ENCODE measurements at places on chromosomes 12 and 14.

DNA sequence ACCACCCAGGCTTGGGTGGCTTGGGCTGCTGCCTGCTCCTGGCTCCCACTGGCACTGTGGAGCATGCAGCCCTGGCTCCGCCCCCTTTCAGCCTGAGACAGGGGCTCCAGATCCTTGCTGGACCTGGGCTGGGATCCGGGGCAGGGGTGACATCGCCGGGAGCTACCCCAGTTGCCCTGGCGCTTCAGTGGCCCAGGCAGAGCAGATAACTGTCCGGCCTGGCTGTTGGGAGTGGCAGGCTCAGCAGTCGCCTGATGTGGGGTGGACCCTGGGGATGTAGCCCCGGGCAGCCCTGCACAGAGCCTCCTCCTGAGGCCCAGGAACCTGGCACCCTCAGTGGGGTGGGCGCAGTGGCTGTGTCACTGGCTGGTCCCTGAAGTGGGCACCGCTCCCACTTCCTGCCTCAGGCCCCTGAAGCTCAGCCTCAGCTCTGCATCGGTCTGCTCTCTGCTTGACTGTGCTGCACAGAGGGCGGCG lies 57.9 kb downstream of the FUT8 start:
- DNase-seq: no peak
- no peak overlapping the region for H3K4me3 ChIP-seq
- H3K4me1 ChIP-seq: no peaks in the 10 kb centered on the region
- no peak overlapping the region for H3K27ac ChIP-seq

DNA sequence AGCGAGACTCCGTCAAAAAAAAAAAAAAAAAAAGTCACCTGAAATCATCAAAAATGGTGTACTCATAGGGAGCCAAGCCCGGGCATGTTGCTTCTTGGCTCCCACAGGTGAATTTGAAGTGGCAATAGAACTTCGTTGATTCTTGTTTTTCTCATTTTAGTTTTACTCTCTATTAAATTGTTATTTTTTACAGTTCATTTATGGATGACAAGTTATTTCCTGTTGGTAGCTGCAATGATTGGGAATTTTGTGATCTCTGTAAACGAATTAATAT lies 1.3 kb downstream of the TM7SF3 start:
- no peaks in the 10 kb centered on the region for H3K27me3 ChIP-seq
- H3K36me3 ChIP-seq: no peaks in the 10 kb centered on the region
- H3K4me3 ChIP-seq: no peak overlapping the region
- H3K27ac ChIP-seq: no peak overlapping the region
- peaks cover 24% of the 10 kb centered on the region for H3K4me1 ChIP-seq
- no peak for DNase-seq

DNA sequence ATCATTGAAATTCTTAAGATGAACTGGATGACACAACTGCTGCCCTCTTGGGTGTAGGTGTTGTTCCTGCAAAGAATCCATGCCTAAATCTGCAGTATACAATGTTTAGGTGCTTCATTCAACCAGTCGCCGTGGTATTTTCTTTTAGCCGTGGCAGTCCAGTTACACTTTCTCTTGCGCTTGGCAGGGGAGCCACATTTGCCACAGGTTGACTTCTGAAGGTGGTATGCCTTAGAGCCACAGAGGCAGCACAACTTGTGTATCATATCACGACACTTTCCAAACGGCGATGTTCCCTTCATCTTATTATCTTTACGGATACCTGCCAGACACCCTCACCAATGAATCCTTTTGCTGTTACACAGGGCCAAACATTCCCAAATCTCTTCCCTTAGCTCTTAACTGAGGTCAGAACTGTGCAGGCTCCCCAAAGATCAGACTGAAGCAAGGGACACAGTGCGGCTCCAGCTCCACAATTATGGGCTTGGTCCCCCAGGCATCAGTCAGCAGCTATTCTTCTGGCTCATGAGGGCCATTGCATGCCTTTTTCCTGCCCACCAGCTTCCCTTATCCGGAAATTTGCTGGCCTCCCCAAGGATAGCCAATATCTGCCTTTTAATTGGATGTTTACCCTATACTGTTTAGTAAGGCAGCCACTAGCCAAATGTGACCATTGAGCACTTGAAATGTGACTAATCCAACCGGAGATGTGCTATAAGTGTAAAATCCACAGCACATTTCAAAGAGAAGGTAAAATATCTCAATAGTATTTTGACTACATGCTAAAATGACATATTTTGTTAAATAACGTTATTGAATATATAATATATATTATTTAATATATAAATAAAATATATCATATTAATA lies 50.7 kb downstream of the SENP1 start:
- H3K4me3 ChIP-seq: no peak overlapping the region
- no peak overlapping the region for H3K27ac ChIP-seq
- no peak for DNase-seq

DNA sequence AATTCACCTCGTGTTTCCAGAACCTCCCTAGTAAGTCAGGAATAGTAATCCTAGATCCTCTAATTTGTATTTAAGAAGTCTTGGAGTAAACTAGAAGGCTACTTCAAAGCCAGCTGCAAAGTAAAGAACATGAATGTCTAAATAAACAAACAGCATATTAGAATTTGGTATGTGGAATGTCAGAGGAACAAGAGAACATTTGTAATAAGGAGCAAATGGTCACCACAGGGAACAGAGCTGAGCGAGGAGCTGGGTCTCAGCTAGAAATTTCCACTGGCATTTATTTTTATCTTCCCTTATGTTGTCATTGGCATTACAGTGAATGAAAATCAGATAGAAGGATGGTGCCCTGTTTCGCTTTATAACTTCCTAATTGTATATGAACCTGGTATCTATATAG lies 50.2 kb downstream of the FRMD6 start:
- H3K4me1 ChIP-seq: no peaks in the 10 kb centered on the region
- DNase-seq: no peak
- no peak overlapping the region for H3K4me3 ChIP-seq

- H3K36me3 ChIP-seq: no peaks in the 10 kb centered on the region
- no peak overlapping the region for H3K27ac ChIP-seq
- H3K27me3 ChIP-seq: no peaks in the 10 kb centered on the region
- peaks cover 8% of the 10 kb centered on the region for H3K4me1 ChIP-seq
- no peak for DNase-seq
Measured at GRCh38 chr14:92463141-92463540, 50.4 kb upstream of the RIN3 start.

DNA sequence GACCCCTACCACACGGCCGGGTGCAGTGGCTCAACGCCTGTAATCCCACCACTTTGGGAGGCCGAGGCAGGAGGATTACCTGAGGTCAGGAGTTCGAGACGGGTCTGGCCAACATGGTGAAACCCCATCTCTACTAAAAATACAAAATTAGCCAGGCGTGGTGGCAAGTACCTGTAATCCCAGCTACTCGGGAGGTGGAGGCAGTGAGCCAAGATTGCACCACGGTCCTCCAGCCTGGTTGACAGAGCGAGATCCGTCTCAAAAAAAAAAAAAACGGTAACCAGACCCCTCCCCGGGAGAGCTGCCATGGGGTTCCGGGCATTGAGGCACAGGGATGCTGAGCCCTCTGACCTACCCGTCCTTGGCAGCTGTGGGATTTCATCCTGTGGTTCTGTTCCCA lies 21.8 kb downstream of the BCL7A start:
- H3K27ac ChIP-seq: no peak overlapping the region
- H3K4me1 ChIP-seq: peaks cover 4% of the 10 kb centered on the region
- no peaks in the 10 kb centered on the region for H3K36me3 ChIP-seq
- no peak overlapping the region for H3K4me3 ChIP-seq

GRCh38 chr14:93220509-93220908 lies 13.5 kb downstream of the UBR7 start:
- DNase-seq: no peak
- H3K36me3 ChIP-seq: peaks cover 38% of the 10 kb centered on the region
- no peaks in the 10 kb centered on the region for H3K4me1 ChIP-seq
- H3K27ac ChIP-seq: no peak overlapping the region
- H3K4me3 ChIP-seq: no peak overlapping the region

GRCh38 chr14:28661171-28661772 lies 105.3 kb upstream of the FOXG1 start:
- H3K4me3 ChIP-seq: no peak overlapping the region
- H3K36me3 ChIP-seq: no peaks in the 10 kb centered on the region
- no peaks in the 10 kb centered on the region for H3K27me3 ChIP-seq
- H3K4me1 ChIP-seq: no peaks in the 10 kb centered on the region
- H3K27ac ChIP-seq: no peak overlapping the region
- DNase-seq: no peak

- H3K27me3 ChIP-seq: no peaks in the 10 kb centered on the region
- no peak overlapping the region for H3K4me3 ChIP-seq
- no peak for DNase-seq
- H3K4me1 ChIP-seq: peaks cover 15% of the 10 kb centered on the region
- no peaks in the 10 kb centered on the region for H3K36me3 ChIP-seq
Measured at GRCh38 chr14:34711169-34711568, 3.2 kb downstream of the CFL2 start.

- H3K4me1 ChIP-seq: no peaks in the 10 kb centered on the region
- H3K27ac ChIP-seq: no peak overlapping the region
- no peak overlapping the region for H3K4me3 ChIP-seq
- H3K36me3 ChIP-seq: no peaks in the 10 kb centered on the region
- DNase-seq: no peak
Measured at GRCh38 chr14:28242895-28243294, 523.7 kb upstream of the FOXG1 start.

GRCh38 chr12:106583242-106584103 lies 669 bp downstream of the RFX4 start:
- H3K27ac ChIP-seq: no peak overlapping the region
- peak overlapping the region; percentile 27 for H3K4me3 ChIP-seq
- no peak for DNase-seq
- peaks cover 72% of the 10 kb centered on the region for H3K4me1 ChIP-seq
- no peaks in the 10 kb centered on the region for H3K36me3 ChIP-seq

GRCh38 chr12:89256060-89256459 lies 96.2 kb downstream of the DUSP6 start:
- H3K4me1 ChIP-seq: no peaks in the 10 kb centered on the region
- no peaks in the 10 kb centered on the region for H3K27me3 ChIP-seq
- no peaks in the 10 kb centered on the region for H3K36me3 ChIP-seq
- H3K4me3 ChIP-seq: no peak overlapping the region
- H3K27ac ChIP-seq: no peak overlapping the region

DNA sequence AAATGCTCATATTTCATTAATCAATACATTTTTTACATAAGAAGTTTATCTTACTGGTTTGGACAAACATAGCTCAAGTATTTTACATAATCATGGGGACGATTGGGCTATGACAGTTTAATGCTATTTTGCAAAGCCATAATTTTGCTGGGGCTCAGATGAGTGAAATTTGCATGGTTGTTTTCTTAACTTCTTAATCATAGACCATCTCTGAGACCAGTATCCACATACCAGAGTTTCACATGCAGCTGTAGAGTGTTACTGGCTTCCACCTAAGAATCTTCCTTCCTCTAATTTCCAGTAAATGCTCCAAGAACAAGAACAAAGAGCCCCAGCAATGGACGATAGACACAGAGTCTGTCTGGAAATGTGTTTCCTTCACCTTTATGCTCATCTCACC lies 303.0 kb upstream of the TMEM132C start:
- H3K27me3 ChIP-seq: no peaks in the 10 kb centered on the region
- H3K4me1 ChIP-seq: no peaks in the 10 kb centered on the region

- no peaks in the 10 kb centered on the region for H3K4me1 ChIP-seq
- no peak for DNase-seq
Measured at GRCh38 chr14:38366374-38366773, 110.5 kb upstream of the CLEC14A start.

- no peak for DNase-seq
- H3K4me1 ChIP-seq: no peaks in the 10 kb centered on the region
- no peak overlapping the region for H3K27ac ChIP-seq
- no peaks in the 10 kb centered on the region for H3K27me3 ChIP-seq
- no peaks in the 10 kb centered on the region for H3K36me3 ChIP-seq
- H3K4me3 ChIP-seq: no peak overlapping the region
Measured at GRCh38 chr12:88383405-88383804, 196.9 kb downstream of the KITLG start.

- no peak overlapping the region for H3K27ac ChIP-seq
- peaks cover 21% of the 10 kb centered on the region for H3K36me3 ChIP-seq
- no peaks in the 10 kb centered on the region for H3K27me3 ChIP-seq
- no peak overlapping the region for H3K4me3 ChIP-seq
Measured at GRCh38 chr12:27673101-27673718, 23.0 kb upstream of the REP15 start.

- H3K4me1 ChIP-seq: peaks cover 20% of the 10 kb centered on the region
- no peak within 1 kb of the TSS for H3K4me3 ChIP-seq
- H3K27ac ChIP-seq: peak within 1 kb of the TSS; percentile 23
- DNase-seq: peak; percentile 60
Measured at GRCh38 chr12:56020423-56021184, at the start of gene IKZF4. IKZF4 (plus strand) TSS chr12:56021043; CDS start chr12:56021494, 451 bp downstream.

- H3K4me1 ChIP-seq: no peaks in the 10 kb centered on the region
- H3K4me3 ChIP-seq: no peak overlapping the region
- H3K27me3 ChIP-seq: no peaks in the 10 kb centered on the region
- no peaks in the 10 kb centered on the region for H3K36me3 ChIP-seq
Measured at GRCh38 chr12:45203767-45204166, 12.1 kb upstream of the ANO6 start.

- H3K4me1 ChIP-seq: no peaks in the 10 kb centered on the region
- DNase-seq: no peak
- no peaks in the 10 kb centered on the region for H3K36me3 ChIP-seq
Measured at GRCh38 chr14:94638339-94638738, 26.1 kb downstream of the SERPINA3 start.

DNA sequence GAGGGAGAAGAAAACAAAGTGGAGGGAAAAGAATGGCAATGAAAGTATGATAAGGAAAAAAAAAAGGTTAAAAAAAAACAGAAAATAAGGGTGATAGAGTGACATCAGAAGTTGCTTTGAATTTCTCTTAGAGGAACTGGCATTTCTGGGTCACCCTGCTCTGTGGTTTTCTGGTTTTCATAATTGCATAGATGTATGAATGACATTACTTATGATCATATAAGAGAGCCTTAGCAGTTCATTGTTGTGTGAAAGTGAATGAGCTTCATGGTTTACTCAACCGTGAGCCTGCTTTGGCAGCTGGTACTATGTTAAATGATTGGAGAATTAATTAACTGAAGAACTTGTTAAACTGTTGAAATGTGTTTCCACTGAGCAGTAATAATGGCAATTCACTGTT lies 336.4 kb upstream of the FBXO33 start:
- H3K36me3 ChIP-seq: no peaks in the 10 kb centered on the region
- H3K4me3 ChIP-seq: no peak overlapping the region
- peaks cover 10% of the 10 kb centered on the region for H3K4me1 ChIP-seq
- no peak for DNase-seq

- no peaks in the 10 kb centered on the region for H3K4me1 ChIP-seq
- H3K27me3 ChIP-seq: no peaks in the 10 kb centered on the region
- H3K36me3 ChIP-seq: no peaks in the 10 kb centered on the region
- H3K4me3 ChIP-seq: no peak overlapping the region
- H3K27ac ChIP-seq: no peak overlapping the region
- DNase-seq: no peak
Measured at GRCh38 chr12:114749065-114749464, 65.1 kb upstream of the TBX3 start.

DNA sequence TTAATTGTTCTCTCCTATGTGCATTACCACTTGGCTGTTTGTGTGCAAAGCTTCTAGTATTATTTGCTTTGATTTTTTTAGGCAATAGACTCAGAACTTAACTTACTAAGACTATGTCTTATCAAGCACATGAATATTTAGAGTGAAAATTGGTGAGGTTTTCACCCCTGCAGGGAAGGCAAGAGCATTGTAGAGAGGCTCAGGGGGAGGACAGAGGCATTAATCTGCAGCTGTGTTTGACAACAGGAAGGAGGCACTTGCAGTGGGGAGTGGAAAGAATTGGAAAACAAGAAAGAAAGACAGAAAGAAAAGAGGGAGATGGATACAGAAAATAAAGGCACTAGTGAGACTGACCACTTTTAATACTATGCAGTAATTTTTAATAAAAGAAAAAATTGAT lies 431.6 kb downstream of the PDZRN4 start:
- no peaks in the 10 kb centered on the region for H3K27me3 ChIP-seq
- no peaks in the 10 kb centered on the region for H3K4me1 ChIP-seq
- no peak overlapping the region for H3K27ac ChIP-seq

Data from thyroid gland (tissue), 4 donors.